Astrocyte of the hippocampus (primary cell): ENCODE measurements at places on chromosomes 6 and 20.
A peak's percentile ranks its signal among the peaks of the same experiment; 100 is the strongest.

GRCh38 chr6:16712931-16713484 lies 48.3 kb downstream of the ATXN1 start:
- DNase-seq = peak; percentile 85

DNA sequence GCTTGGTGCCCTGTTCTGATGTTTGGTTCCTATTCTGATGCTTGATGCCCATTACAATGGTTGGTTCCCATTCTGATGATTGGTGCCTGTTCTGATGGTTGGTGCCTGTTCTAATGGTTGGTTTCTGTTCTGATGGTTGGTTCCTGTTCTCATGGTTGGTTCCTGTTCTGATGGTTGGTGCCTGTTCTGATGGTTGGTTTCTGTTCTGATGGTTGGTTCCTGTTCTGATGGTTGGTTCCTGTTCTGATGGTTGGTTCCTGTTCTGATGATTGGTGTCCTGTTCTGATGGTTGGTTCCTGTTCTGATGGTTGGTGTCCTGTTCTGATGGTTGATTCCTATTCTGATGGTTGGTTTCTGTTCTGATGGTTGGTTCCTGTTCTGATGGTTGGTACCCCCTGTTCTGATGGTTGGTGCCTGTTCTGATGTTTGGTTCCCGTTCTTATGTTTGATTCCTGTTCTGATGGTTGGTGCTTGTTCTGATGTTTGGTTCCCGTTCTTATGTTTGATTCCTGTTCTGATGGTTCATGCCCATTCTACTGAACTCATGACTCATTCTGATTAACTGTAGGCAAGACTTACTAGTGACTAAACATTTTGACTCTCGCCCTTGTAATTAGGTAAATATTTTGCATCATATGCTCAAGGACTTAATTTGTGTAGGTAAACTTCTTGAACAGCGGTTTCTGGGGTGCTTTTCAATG lies 146.2 kb downstream of the DLL1 start:
- DNase-seq = no peak

GRCh38 chr6:170281331-170282292 lies 9.3 kb downstream of the DLL1 start:
- no peak for DNase-seq

DNA sequence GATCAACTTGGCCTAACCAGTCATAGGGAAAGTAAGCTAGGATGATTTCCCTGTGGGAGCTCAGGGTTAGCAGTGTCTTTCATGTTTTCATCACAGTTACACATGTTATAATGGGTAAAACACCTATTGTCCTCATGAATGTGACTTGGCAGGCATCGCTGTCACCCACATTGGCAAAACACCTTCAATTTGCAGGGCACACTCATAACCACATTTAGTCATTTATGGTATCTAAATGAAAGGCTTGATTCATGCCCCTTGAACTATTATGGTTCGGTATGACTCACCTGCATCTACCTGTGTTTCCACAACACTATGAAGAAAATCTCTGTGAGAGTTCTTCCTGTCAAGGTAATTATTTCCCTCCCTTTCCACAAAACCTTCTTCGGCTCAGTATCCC lies 49.2 kb downstream of the FRK start:
- DNase-seq = peak; percentile 2

- DNase-seq = peak; percentile 54
Observed at GRCh38 chr6:106097411-106098231, 11.5 kb downstream of the PRDM1 start.

GRCh38 chr20:29319725-29320124 lies 1937.7 kb upstream of the DEFB115 start:
- no peak for DNase-seq

DNA sequence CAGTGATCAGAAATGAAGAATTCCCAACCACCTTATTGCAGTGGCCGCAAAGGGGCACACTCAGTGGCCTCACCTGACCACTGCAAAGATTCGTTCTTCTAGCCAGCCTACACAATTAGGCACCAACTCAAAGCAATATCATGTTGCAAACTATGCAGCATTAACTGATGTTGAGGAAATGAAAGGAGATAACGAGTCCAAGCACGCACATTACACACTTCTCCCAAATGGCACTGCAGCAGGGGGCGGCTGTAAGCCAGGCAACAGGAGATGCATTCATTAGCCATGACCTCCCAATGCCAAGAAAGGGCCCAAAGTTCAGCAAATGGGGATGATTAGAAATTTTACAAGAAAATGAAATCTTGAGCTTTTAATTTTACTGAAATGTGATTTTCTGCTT lies 39.3 kb downstream of the ATXN1 start:
- no peak for DNase-seq

DNA sequence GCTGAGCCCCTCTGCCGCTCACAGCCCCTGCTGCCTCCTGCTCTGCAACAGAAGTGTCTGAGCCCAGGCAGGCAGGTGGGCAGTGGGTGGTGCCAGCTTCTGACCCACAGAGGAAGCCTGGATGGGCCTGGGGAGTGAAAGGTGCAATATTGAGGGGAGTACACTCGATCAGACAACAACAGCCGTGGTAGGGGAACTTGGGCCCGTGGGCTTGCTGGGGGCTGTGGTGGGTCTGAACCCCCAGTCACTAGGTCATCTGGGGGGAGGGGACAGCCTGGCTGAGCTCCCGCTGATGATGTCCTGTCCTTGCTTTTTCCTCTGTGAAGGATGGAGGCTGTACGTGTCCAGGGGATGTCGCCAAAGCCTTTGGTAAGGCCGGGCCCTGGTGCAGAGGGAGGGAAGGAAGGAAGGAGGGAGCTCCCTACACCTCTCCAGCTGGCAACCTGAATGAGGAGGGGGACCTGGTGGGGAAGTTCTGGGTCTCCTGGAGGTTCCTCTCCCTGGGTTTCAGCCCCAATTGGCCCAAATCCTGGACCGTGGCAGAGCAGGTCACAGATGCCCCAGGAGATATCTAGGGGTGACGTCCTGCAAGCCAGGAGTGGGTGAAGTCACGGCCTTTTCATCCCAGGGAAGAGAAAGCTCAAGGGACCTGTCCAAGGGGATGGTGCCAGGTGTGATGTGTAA lies 47.2 kb downstream of the GMPR start:
- DNase-seq = no peak

GRCh38 chr6:91904586-91905164 lies 1317.8 kb upstream of the MAP3K7 start:
- DNase-seq = no peak

DNA sequence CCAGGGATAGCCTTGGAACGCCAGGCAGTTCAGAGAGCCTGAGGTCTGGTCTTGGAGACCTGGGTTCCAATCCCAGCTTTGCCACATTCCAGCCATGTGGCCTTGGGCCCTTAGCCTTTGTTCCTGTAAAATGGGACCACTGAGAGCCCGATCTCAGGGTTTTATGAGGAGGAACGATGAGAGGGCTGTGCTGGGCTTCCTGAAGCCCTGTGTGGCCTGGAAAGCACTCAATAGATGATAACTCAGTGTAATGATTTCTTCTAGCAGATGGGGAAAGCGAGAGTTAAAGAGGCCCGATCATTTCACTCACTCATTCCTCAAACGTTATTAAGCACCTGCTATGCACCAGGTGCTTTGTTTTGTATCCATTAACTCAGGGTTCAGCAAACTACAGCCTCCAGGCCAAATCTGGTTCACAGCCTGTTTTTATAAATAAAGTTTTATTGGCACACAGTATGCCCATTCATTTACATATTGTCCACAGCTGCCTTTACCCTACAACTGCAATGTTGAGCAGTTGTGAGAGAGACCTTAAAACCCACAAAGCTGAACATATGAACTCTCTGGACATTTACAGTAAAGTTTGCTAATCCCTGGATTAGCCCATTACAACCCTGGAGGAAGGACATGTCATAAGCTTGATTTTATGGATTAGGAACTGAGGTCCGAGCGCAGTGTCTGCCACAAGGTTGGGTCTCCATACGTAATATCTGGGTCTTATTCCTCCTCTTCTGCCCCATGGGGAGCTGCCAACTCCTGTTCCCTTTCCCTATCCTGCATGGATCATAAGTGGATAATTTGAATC lies 90.4 kb downstream of the CEBPB start:
- DNase-seq = no peak

- DNase-seq = no peak
Observed at GRCh38 chr6:7006515-7007191, 101.1 kb upstream of the RREB1 start.

DNA sequence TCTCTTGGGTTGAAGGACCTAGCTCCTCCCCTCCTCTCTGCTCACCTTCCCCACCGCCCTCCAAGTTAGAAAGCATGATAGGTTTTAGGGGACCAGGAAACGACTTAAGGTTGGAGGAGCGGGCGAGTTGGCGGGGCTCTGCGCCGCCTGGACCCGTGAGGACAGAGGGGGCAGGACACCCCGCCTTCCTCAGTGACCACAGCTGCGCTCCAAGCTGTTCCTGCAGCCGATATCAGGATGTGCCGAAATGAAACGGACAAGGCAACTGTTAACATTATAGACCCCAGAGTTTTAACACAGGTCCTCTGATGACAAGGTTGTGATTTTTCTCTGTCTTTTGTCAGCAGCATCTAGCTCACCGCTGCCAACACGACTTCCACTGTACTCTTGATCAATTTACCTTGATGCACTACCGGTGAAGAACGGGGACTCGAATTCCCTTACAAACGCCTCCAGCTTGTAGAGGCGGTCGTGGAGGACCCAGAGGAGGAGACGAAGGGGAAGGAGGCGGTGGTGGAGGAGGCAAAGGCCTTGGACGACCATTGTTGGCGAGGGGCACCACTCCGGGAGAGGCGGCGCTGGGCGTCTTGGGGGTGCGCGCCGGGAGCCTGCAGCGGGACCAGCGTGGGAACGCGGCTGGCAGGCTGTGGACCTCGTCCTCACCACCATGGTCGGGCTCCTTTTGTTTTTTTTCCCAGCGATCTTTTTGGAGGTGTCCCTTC lies at the start of gene GRM1:
Gene GRM1 (plus strand): TSS at position 212 of the 722 bp plus-strand sequence. CDS start 456 bp downstream, at position 668.
- DNase-seq = no peak

GRCh38 chr6:152368751-152369624 lies 268.2 kb downstream of the SYNE1 start:
- no peak for DNase-seq

GRCh38 chr20:41170386-41171105 lies 33.2 kb downstream of the PLCG1 start:
- no peak for DNase-seq

- peak; percentile 26 for DNase-seq
Observed at GRCh38 chr6:130625825-130626527, 201.2 kb upstream of the SMLR1 start.

- peak; percentile 9 for DNase-seq
Observed at GRCh38 chr20:2914160-2914559, 40.9 kb downstream of the PTPRA start.

DNA sequence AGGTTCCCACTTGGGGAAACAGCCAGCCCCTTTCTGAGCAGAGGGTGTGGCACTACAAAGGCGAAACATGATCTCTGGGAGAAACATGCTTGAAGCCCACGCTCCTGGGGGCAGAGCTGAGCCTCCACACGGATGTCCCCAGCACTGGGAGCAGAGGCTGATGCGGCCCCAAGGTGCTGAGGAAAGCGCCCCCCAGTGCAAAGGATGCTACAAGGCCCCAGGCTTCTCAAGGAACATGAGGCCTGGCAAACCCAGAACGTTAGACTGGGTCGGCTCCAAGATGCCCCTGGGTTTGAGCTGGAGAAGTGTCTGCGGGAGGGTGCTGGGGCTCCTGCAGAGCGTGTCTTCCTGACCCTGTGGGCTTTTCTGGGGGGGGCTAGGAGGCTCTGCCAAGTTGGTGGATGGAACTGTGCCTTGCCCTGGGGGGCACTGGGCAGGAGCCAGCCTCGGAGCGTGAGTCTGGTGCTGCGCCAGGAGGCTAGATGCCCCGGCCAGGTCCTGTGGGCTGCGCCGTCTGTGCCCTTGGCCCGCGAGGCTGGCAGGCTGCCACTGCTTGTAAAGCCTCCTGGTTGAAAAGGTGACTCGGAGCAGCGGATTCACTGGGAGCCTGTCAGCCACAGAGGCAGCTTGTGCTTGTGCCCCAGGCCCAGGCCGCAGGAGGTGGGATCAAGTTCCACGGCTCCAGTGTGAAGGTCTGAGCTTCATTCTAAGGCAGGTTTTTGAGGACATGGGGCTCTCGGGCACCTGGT lies 8.1 kb downstream of the SYNJ2 start:
- DNase-seq = peak; percentile 91

DNA sequence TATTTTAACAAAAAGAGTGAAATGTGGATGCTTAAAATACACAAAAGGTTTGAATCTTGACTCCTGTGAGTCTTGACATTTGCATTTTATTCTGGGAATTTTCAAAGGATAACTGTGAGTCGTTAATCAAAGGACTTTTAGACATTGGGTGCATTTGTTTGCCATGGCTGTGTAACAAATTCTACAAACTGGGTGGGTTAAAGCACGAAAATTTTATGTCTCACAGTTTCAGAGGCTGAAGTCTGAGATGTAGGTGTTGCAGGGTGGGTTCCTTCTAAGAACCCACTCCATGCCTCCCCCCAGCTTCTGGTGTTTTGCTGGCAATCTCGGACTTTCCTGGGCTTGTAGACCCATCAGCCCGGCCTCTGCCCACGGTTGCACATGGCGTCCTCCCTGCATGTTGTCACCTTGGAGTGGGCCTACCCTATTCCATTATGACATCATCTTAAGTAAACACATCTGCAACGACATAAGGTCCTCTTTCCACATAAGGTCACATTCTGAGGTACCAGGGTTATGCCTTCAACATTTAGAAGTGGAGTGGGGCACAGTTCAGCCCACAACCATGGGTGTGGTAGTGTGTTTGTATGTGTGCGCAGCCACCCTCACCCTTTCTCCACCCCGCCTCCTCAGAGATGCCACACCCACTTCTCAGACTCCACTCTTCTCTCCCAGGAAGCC lies 113.1 kb downstream of the FOXA2 start:
- DNase-seq = no peak

DNA sequence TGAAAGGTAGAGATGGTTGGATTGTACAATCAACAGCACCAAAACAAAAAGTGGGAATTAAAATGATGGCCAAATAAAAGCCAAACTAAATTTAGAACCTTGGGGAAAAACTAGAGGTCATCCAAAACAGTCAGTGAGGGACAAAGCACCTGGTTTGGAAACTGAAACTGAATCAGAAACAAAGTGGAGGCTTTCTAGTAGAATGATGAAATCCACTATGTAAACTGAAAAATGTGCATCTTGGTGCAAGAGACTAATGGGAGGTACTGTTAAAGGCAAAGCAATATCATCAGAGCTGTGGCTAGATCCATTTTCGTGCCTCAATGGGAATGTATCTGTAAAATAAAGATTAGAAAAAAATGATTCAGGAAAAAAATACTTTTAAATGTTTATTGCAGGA lies 380.0 kb upstream of the GJE1 start:
- no peak for DNase-seq

GRCh38 chr20:44643596-44644229 lies 7.8 kb downstream of the ADA start:
- DNase-seq = peak; percentile 76

GRCh38 chr20:36802326-36803222 lies 29.0 kb upstream of the DSN1 start:
- peak; percentile 78 for DNase-seq

DNA sequence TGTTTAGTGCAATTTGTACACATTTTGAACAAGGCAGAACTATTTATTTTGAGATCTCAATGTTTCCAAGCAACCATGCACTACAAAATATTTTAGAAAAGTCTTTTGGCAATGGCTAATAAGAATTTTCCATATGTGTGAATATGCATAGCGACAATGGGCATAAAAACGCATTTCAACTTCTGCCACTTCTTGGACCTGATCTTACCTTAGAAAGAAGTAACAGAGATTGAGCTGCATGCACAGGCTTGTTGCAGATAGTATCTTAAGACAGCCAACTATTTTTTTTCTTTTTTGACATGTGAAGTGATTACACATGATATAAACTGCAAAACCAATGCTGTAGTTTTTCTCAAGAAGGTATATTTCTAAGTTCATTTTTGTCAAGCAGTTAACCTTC lies 210.4 kb upstream of the PHACTR1 start:
- no peak for DNase-seq

- no peak for DNase-seq
Observed at GRCh38 chr6:162712694-162713093, 14.9 kb downstream of the PRKN start.

GRCh38 chr6:151647976-151648639 lies 154.3 kb downstream of the CCDC170 start:
- DNase-seq = no peak
